Coronary artery (tissue), 2 donors: ENCODE measurements at places on chromosomes 4 and X.

- DNase-seq: no peak
Observed at GRCh38 chrX:31487951-31488350, 416.1 kb upstream of the FTHL17 start.

- DNase-seq: no peak
Observed at GRCh38 chr4:130197946-130198345, 1102.0 kb downstream of the C4orf33 start.

- no peak for DNase-seq
Observed at GRCh38 chrX:40694802-40695201, 40.5 kb downstream of the MED14 start.

- no peak for DNase-seq
Observed at GRCh38 chr4:4490041-4490440, 51.8 kb downstream of the STX18 start.

DNA sequence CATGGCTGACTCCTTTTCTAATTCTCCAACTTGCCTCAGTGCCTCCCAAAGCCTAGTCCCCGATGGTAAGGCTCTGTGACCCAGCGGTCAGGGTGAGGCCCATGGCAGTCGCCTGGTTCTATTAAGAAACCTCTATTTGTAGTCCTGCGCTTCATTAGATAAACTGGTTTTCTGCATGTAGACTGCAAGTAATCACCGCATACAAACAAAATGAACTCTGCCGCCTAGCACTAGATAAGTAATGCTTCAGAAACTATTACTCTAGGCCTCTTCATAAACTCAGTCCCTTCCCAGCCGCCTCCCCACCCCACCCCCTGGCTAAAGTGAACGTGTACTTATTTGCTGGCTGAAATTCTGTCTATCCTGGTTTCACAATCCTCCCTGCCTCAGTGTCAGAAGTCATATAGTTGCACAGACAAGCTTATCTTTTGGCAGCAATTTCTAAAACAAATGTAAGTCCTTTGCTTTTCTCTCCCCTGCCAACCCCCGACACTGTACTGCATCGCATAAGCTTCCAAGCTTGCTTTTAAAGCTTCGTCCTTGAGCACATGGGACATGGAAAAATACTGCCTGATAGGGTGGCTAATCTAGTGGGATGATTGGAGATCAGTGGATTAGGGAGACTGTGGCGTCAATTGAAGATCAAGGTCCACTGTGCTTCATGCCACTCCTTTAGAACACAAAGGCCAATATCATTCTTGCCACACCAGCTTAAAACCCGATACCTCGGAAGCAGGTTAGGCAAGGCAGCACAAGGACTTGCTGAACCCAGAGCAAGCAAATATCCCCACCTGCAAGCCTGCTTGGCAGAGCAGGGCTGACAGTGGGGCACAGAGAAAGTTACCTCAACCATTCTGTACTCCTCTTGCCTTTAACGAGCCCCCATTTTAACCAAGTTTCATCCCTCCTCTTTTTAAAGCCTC is 125.8 kb downstream of the IRF2 start:
- no peak for DNase-seq

DNA sequence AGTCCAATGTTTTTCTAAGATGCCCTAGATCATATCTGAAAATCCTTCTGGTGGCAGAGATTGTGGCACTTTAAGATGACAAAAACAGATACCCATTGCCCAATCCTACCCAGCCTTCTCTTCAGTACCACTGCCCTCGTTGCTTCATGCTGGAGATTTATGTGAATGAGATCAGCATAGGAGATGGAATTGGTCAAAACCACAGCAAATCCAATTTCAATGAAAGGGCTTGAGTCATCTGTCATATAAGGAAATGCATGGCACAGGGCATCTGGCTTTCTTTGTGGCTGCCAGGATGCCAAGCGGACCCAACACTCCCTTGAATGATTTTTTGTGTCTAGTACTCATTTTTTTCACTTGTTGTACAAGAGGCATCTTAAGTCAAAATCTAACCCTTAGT is 16.8 kb downstream of the AFF2 start:
- no peak for DNase-seq

- no peak for DNase-seq
Observed at GRCh38 chr4:185343726-185344581, 51.8 kb downstream of the LRP2BP start.
